ENCODE measurements at places on chromosomes 4 and X.

DNA sequence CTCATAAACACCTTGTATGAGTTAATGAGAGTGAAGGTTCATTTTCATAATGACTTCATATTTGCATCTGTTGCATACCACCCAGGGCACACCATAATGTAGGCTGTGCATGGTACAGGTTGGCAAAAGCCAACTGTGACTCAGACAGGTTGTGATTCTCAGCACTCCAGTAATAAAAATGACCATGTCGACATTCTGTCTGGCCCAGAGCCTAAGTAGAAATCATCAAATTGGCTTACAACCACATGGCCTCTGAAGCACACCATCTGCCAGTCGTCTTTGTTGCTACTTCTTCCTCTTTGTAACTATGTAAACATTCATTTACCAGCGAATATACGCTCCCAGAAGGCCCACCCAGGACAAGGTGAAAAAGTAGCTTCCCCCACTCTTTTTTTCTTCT is 459.5 kb downstream of the GASK1B start:
- DNase-seq = no peak

- DNase-seq = no peak
Observed at GRCh38 chrX:12425496-12425895, 287.2 kb downstream of the FRMPD4 start.

DNA sequence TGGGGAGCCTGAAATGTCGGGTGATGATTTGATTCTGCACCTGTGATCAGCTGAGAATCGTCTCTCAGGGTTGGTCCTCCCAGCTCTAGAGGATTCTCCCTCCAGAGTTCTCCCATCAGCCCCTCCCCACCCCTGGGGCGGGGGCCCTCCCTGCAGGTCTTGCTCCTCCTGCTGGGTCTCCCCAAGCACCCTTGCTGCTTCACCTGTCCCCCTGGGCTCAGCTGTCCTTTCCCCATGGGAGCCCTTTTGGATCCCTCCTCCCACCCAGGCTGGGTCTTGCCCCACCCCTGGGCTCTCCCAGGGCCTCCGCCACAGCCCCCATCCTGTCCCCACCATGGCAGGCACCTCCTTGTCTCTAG is 22.2 kb downstream of the PSAPL1 start:
- no peak for DNase-seq

DNA sequence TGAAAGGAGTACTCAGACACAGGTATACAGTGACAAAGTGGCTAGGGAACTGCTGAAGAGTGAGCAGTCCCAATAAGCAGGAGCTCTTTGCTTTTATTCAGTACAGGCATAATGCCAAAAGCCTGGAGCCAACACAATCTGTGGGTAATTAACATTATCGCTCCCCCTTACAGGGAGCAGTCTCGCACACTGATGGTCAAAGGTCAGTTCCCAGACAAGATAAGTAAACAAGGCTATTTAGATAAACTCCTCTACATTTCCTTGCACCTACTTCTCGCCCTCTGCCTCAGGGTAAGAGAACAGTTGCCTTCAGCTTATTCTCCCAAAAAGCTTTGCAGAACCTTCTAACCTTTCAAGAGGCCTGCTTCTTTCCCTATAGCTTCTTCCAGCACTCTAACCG is 73.9 kb upstream of the TAF9B start:
- DNase-seq = no peak

- DNase-seq = no peak
Observed at GRCh38 chr4:13534344-13535063, 9.8 kb downstream of the NKX3-2 start.

DNA sequence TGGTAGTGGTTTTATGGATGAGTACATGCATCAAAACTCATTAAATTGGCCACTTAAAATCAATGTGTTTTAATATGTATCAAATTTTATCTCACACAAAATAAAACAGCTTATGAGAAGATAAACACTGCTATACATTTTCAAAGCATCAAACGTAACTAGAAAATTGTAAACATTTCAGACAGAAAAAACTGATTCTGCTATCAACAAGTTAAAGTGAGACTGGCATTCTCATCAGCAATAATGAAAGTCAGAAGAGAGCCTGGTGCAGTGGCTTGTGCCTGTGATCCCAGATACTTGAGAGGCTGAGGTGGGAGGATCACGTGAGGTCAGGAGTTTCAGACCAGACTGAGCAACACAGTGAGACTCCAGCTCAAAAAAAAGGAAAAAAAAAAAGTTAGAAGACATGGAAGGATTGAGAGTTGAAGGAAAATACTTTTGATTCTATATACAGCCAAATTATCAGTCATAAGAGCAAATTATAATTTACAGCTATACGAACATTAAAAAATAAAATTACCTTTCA is 2.9 kb downstream of the TBCK start:
- DNase-seq = no peak

- DNase-seq = peak; percentile 59
Observed at GRCh38 chrX:10052906-10053625, 85.9 kb downstream of the CLDN34 start.

DNA sequence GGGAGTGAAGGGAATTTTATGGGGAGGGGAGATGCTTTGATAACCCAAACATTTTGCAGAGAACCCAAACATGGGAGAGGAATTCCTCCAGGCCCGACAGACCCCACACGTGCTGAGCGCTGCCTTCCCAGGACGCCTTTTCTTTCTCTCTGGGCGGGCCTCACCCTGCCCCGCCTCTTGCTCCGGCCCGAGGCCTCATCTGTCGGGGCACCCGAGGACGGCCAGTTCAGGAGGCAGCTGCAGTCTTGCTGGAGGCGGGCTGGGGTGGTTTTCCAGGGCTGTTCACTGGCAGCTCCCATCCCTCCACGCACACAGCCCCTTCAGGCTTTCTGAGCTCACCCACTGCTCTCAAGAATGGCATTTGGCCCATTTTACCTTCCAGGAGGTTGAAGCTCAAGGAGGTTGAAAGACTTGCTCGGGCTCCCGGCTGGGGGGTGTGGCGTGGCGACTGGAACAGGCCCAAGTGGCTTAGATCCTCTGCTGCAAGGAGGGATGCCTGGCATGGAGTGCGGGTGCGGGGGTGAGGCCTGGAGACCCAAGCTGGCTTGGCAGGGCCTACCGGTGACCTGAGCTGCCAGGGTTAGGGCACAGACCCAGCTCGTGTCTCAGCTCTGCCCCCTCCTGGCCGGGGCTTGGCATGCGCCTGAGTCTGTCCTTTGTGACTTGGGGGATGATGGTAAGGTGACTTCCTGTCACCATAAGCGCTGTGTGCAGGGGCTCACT is 99.2 kb downstream of the PSAPL1 start:
- DNase-seq = peak; percentile 23

- DNase-seq = no peak
Observed at GRCh38 chr4:10161146-10161545, 44.5 kb upstream of the WDR1 start.

DNA sequence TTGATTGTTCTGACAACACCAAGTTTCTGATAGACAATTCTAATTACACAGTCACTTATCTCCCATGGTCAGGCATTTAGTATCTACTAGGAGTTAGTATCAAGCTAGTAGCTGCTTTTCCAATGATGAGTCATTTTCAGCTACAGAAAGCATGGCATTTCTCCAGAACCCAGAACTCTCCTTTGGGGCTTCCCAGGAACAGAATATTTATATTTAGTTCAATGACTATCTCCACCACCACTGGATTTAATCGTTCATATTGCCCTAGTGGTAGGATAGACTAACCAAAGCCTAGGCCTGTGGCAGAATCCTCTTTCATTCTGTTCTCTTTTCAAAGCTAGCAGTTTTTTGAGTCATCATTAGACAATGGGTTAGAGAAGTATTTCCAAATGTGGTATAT is 569.4 kb downstream of the GABRG1 start:
- no peak for DNase-seq

DNA sequence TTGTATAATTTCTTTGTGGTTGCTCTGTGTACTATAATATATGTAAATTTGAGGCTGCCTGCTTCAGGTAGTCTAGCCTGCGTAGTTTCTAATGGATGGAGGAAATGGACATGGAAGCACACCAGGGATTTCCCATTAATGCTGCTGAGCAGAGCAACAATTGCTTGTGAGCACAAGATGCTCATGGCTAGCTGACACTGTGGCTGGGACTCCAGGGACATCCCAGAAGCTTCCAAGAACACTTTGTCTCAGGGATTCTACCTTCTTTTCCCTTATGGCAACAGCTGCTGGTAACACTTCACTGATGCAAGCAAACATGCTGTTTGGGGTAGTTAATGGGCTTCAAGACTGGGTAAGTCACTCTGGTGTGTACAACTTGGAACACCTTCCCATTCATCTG is 66.1 kb downstream of the TENT5D start:
- no peak for DNase-seq

DNA sequence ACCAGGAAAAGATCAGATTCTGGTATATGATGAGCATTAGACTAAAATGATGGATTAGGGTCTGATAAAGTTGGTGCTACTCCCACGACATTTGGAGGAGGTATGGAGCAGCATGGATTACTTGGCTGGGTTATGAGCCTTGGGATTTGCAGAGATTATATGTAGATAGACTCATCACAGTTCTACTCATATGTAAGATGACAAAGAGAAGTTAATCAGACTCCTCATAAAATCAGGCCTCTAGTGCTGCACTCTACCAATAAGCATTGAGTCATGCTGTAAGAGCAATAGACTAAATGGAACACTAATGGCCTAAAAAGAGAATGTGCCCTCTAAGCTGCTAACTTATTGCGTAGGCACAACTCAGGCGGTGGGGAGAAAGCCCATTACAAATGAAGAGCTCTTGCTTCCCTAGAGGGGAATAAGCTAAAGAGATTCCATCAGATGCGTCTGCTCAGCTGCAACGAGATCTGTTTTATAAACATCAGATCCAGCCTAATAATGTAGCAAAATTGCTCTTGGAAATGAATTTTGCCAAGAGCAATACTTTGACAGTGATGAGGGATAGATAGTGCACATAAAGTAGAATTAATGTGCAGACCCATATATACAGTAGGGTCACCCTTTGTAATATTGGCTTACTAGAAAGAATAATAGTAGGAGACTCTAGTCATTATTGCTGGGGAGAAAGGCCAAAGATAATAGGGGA is 17.5 kb downstream of the LIAS start:
- no peak for DNase-seq
